CD4-positive, alpha-beta T cell treated with Interferon alpha-2 for 1 hour (primary cell): ENCODE measurements at places on chromosomes 4 and X.
A peak's percentile ranks its signal among the peaks of the same experiment; 100 is the strongest.

DNA sequence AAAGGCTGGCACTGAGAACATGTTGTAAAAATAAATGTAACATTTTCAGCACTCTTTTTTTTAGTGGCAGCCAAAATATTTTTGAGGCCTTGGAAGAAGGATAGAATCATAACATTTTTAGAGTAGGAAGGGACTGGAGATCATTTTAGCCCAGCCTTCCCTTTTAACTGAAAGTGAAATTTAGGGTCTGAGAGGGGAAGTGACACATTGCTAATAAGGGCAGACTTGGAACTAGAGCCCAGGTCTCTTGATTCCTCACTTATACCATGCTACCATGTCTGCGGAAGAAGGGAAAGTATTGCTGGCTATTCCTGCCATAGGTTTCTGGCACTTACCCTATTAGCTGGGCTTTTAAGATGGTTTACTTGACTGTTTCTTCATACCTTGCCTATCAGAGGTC lies 4.8 kb downstream of the WDR44 start:
- DNase-seq = no peak

DNA sequence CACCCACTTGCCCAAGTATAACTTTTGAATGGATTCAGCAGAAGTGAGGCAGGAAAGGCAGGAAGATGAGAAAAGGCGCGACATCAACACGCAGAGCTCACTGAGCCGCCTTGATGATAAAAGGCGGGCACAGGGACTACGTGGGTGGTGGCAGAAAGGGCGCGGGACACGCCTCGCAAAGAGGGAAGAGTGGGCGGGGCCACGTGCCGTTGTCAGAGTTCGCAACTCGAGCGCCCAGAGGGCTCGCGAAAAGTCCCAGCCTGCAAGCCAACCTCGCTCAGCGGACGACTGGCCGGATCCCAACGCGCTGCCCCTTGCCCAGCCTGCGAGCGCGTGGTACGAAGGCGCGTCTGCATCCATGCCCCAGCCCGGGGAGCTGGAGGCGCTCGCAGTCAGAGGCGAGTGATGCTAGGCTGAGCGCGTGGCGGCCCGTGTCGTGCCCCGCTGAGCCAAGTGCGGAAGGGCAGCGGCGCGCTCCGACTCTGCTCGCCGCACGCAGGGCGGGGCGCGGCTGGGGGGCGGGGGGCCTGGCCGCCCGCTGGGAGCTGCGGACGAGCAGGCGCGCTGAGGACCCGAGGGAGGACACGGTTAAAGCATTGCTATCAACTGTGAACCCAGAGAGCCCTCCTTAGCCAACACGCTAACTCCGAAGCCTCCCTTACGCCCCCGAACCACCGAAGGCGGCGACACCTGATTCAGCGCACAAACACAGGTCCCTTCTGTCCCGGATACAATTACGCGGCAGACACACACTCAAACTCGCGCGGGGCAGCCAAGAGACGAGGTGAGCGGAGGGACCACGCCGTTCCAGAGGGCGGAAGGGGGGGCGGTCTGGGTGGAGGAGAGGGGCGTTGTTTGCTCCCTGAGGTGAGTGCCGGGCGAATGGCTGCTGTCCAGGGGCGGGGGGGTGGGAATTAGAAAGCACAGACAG lies at the start of gene UGT8:
TSS of gene UGT8 (plus strand) at position 617 of the 931 bp plus-strand sequence. CDS start 24,074 bp downstream, outside the sequence.
- DNase-seq = peak; percentile 51

DNA sequence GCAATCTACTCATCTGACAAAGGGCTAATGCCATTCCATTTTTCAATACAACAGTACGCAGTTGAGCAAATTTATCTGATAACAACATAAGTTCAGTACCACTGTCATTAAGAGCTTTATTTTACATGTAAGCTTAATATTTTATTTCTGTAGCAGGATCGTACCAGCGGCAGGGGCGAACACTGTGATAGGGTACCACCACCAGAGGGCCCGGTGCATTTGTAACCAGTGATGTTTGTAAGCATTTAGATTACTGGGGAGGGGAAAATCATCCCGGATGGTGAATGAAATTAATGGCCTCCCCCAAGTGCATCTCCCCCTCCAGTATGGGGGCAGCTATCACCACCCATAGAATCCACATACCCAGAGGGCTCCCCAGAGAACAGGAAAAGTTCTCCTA lies 179.0 kb downstream of the ADGRA3 start:
- no peak for DNase-seq

- DNase-seq = no peak
These were observed 868 bp downstream of the PLS3 start for GRCh38 chrX:115561605-115562479.

DNA sequence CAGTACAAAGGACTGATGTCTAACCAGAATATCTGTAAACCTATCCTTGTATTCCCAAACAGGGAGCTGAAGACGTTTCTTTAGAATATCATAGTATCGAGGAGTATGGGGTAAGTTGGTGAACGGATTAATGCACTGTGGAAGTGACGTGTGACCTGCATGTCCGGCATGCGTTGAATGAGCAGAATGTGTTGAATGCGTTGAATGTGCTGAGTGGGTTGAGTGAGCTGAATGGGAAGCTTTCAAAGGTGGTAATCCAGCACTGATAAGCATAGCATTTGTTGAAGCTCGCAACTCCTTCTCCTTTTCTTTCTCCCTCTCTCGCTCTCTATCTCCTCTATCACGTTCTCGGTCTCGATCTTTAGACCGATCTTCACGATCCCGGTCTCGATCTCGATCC lies 8.1 kb downstream of the DHX15 start:
- no peak for DNase-seq

DNA sequence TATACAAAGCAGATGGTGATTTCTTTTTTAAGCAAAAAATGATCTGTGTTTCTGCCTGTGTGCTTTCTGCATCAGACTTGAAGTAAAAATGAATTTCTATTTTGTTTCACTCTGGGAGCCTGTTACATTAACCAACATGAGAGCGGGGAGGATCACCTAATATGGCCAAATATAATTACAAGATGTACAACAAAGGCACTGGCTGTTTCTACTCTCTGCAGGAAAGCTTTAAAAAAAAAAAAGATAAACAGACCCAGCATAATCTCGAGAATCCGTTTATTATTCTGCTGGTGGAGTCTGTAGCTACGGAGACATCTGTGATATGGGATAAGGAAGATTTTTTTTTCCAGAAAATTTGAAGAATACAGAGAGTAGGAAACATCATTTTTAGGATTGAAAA lies 103.6 kb downstream of the COMMD8 start:
- no peak for DNase-seq

DNA sequence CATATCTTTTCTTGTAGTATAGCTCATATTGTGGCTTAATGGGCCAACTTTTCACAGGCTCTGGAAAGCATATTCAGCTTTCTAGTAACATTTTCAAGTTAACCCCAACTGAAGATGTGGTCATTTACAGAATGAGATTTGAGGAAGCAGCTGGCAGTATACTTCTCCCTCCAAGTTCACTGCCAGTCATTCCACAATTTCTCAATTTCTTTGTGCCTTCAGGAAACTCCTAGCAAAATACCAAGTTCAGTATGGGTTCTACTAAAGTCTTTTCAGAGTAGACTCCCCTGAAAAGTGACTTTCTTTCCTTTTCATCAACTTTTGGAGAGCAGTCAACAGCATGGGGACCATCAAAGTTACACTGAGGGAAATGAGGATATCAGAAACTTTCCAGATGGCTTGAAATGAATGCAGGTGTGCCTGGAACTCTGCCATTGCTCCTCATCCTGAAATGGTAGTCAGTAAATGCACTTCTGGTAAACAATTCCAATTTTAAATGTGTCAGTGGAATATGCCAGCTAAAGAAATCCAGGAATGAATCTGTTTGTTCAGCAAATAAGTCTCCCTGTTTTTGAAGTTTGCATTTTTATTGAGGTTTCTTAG lies 81.5 kb upstream of the TEX13D start:
- DNase-seq = no peak

DNA sequence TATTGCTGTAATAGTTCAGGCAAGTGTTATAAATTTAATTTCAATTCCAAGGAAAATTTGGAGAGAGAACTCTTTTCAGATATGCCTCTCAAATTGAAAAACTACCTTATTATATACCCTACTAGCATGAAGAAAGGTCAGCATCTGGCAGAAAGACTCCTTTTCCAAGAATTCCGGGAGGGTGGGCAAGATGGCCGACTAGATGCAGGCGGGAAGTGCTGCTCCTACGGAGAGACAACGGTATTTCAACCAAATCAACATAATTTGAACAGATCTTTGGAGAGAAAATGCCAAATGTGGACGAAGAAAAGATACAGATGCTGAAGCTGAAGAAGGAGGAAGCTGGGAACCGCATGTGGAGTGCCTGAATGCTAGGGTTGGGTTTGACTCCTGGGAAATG lies 53.8 kb upstream of the INTU start:
- no peak for DNase-seq

- no peak for DNase-seq
These were observed 37.4 kb upstream of the IL1RAPL1 start for GRCh38 chrX:28549838-28550237.

- DNase-seq = no peak
These were observed 6.9 kb downstream of the CTBP1 start for GRCh38 chr4:1241936-1242505.

DNA sequence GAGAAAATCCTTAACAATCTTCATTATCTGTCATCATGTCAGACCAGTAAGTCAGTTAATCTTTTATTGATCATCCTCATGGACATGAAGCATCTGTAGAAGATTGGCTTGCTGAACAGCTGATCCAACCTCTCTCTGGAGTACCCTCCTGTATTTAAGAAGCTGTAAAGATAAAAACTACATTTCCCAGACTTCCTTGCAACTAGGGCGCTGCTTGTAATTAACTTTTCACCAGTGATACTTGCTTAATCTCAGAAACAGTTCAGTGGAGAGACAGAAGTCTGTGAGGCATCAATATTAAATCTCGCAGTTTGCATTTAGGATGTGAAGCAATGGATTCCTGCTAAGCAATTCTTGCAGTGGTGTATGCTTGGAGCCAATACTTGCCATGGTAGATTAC lies 36.0 kb upstream of the SMARCA5 start:
- no peak for DNase-seq

DNA sequence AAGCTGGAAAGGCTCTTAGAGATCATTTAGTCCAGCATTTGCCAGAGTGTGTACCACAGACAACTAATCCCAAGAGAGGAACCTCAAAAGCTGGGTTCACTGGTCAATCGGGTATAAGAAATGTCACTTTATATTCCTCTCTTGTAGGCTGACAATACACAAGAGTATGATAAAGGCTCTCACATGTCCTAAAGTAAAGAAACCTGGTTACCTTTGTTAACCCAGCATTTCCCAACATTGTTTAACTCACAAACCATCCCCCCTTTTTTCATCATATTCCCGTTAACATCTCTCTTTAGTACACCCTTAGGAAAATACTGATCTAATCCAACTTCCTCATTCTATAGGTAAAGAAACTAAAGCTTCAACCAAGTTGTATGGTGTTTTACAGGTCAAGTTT lies 74.4 kb downstream of the MBNL3 start:
- no peak for DNase-seq

DNA sequence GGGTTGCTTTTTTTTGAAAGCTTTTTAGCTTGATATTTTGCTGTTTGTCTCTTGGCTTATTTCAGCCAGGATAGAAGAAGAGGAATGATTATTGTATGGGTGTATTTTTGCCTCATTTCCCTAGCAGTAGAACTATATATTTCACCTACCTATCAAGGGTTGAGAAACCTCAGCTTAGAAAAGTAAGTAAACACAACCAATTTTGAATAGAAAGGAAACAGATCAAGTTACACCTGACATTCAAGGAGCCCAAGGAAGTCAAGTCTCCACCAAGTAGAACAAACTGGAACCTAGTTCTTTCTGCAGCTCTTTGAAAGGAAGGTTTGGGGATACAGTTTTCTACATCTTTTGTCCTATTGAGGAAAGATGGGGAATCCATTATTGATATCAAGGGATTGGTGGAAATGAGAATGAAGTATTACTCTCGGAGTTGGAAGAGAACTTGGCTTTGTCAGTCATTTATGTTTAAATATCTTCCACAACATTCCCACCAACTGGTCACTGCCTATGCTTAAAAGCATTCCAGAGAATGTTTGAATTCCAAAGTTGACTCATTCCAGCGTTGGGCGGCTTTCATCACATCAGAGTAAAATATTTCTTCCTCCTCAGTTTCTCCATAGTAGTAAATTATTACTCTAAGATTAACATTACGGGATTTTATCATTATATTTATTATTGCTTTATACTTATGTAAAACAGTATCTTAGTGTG lies 207.8 kb upstream of the CNKSR2 start:
- DNase-seq = no peak

DNA sequence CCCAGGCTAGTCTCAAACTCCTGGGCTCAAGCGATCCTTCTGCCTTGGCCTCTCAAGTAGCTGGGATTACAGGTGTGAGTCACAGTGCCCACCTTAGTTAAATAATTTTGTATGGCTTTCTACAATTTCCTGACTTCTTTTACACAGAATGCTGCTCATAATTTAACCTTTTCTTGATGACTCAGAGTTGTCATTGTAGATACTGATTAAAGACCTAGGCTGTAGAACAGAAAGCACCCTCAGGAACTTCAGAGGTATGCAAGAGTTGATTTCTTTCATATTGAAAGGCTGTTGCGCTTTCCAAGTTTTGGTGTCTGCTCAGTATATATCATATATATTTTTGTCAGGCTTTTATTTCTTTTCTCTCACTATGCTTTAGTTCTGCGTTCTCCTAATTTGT lies 21.1 kb upstream of the GPR34 start:
- no peak for DNase-seq

- no peak for DNase-seq
These were observed 42.4 kb downstream of the SEPSECS start for GRCh38 chr4:25117716-25118472.

DNA sequence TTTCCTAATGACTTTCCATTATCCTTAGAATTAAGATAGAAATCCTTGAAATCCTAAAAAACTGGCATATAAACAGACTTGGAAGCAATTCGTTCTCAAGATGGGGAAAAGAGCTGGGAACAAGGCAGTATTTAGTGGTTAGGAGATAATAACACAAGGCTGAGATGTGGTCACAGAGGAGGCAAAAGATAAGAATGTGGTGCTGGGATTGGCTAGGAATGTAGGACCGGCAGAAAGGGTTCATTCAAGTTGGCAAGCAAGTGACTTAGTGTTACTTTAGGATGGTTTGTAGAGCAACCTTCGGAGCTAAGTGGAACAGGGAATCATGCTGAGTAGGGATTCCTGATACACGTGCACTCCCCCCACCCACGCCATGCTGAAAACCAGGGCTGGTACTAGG lies 121.9 kb upstream of the RPS6KA3 start:
- no peak for DNase-seq

GRCh38 chrX:108105473-108105872 lies 13.9 kb downstream of the ATG4A start:
- DNase-seq = no peak

DNA sequence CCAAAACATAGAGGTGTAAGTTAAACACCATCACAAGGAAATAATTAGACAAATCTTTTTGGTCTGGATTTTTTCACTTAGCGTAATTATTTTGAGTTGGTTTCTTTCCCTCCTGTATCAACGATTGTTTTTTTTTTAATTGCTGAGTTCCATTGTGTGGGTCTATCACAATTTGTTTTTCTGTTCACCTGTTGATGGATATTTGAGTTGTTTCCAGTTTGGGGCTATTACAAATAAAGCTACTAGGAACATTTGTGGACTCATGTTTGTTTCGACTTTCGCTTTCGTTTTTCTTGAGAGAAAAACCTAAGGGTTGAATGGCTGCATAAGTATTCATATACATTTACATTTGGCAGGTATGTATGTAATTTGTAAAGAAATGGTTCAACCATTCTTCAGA lies 20.4 kb upstream of the FBXW7 start:
- DNase-seq = peak; percentile 44

- DNase-seq = peak; percentile 73
These were observed 71.0 kb downstream of the MTHFD2L start for GRCh38 chr4:74228691-74229640.
